ENCODE measurements at places on chromosomes 11 and 22. TPM values are rescaled to one million over a fixed set of nuclear protein-coding genes. Genes with fewer than 3 reads are reported as not detected.

- no peak for DNase-seq
Measured at GRCh38 chr11:9232482-9232881, 32.7 kb downstream of the DENND5A start.

CRACR2B gene
- total RNA-seq: 2.7 TPM

TRIM49C gene
- not detected for total RNA-seq

PIH1D2 gene
- total RNA-seq: 4.5 TPM

EXPH5 gene
- 0.68 TPM for total RNA-seq

DNA sequence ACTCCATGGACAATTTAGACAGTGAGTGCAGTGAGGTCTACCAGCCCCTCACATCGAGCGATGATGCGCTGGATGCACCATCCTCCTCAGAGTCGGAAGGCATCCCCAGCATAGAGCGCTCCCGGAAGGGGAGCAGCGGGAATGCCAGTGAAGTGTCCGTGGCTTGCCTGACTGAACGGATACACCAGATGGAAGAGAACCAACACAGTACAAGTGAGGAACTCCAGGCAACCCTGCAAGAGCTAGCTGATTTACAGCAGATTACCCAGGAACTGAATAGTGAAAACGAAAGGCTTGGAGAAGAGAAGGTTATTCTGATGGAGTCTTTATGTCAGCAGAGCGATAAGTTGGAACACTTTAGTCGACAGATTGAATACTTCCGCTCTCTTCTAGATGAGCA is 51.4 kb downstream of the SPECC1L start:
- DNase-seq: no peak

DNA sequence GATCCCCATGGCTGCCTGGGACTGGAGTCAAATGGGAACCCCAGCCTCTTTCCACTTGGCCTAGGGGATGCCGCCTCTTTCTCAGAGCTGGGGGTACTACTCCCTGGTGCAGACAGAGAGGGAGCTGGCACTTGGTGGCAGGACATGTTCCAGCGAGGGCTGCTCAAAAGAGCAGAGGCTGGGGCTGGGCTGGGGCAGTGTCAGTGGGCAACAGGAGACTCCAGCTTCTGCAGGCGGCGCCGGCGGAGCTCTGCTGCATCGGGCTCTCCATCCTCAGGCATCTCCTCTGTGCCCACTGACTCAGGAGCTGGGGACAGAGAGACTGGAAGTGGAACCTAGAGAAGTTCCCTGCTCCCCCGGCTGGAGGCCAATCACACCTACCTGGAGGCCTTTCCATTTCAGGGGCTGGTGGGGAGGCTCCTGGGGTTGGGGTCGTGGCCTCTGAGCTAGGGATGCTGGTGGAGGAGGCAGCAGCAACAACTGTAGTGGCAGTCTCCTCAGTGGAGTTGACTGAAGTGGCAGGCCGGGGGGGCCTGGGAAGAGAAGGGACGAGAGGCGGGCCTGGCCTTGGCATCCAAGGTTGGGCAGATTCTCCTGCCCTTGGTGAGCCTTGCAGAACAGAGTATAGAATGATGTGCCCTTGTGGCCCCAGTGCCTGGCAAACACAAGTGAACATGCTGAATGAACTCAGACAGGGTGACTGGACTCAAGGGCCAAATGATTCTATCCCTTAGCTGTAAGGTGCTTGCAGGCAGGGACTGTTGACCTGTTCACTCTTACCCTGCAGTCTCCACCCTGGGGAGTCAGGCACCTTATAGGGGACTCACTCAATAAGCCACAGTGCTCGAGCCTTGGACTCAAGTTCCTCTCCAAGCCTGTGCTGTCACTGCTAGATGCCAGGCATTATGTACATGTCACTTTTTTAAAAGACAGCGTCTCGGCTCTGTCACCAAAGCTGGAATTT is 5.9 kb downstream of the SYVN1 start:
- DNase-seq: no peak

CD6 gene
- total RNA-seq: 0.39 TPM

DNA sequence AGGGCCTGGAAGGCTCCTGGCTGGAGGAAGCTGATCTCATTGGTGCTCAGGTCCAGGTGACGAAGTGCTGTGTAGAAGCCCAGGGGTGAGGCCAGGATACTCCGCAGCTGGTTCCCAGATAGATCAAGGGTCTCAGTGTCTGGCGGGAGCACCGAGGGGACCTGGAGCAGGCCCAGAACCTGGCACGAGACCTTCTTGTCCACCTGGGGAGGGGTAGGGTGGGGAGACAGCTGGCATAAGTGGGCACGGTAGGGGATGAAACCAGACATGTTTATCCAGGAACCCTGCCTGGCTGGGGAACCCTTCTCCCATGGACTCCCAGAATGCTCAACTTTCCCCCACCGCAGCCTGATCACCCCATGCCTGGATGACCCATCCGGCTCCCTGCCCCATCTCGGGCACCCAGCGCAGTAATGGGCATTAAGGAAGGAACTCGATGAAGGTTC is 9.2 kb downstream of the LRRC32 start:
- no peak for DNase-seq

DNA sequence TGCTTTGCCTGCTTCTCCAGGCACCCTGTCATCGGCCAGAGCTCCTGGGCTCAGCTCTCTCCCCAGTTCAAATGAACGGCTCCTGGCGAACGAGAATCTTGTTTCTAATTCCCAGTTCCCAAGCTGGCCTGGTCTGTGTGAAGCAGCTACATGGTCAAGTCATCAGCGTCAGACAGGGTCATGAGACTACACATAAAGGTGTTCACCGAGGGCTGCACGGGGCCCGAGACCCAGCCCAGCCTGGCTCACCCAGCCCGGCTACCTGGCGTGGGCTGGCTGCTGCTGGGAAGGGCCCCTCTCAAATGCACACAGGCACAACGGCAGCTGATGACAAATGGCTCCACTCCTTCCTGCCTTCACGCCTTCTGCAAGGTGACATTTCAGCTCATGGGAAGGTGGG is 14.6 kb upstream of the CELSR1 start:
- DNase-seq: no peak

DNA sequence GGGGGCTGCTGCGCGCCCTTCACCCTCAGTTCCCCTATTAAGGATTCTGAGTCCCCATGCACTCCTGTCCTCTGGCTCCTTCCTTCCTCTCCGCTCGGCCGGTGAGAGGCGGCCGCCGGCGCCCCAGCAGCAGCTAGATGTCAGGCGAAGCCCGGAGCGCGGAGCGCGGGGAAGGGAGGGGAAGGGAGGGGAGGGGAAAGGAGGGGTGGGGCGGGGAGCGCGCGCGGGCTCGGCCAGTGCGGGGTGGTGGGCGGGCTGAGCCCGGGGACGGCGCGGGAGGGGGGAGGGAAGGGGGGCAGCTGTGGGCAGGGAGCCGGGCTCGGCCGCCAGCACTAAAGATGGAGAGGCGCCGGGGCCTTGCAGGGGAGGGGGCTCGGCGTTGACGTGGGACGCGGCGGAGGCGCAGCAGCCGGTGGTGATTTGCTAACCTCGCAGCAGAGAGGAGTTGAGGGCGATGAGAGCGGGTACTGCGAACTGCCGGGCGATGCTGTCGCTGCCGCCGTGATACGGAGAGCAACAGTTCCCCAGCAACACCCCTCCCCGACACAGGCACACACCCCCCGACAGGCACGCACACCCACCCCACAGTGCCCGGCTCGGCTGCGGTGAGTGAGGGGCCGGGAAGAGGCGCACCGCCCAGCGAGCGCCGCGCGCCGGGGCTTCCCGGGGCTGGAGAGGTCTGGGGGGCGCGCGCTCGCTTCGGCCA is at the start of gene ZBTB16:
Gene ZBTB16 (plus strand): TSS at position 434 of the 706 bp plus-strand sequence. CDS start 3,590 bp downstream, outside the sequence.
- DNase-seq: peak; percentile 79

PLA2G6 gene
- 14.6 TPM for total RNA-seq

MISFA gene
- 4.4 TPM for total RNA-seq

IFTAP gene
- total RNA-seq: 31.0 TPM

- no peak for DNase-seq
Measured at GRCh38 chr11:78379039-78379670, 38.5 kb downstream of the GAB2 start.

DNA sequence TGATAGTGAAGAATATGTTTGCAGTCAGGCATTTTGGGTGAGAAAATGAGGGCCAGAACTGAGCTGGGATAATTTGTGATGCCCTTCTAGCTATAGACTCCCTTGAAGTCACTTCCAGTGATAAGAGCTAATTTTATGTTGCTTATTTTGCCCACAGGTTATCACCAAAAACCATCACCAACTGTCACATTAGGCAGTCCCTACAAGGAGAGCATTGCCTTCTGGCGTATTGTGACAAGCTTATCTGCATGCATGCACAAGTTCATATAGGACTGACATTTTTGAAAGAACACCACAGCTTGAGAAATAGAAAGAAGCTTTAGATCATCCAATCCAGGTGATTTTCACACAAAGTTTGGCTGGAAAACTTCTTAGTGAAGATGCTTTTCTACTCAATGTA is 735.3 kb upstream of the RAG2 start:
- no peak for DNase-seq

- DNase-seq: no peak
Measured at GRCh38 chr22:33192156-33192555, 134.0 kb upstream of the SYN3 start.

GRCh38 chr11:59523541-59523940 is 12.2 kb downstream of the OR4D9 start:
- no peak for DNase-seq

PLAAT2 gene
- total RNA-seq: not detected

MMP27 gene
- not detected for total RNA-seq
